Right hindlimb (tissue), 1 donor: ENCODE measurements at places on chromosomes 12 and 14.

DNA sequence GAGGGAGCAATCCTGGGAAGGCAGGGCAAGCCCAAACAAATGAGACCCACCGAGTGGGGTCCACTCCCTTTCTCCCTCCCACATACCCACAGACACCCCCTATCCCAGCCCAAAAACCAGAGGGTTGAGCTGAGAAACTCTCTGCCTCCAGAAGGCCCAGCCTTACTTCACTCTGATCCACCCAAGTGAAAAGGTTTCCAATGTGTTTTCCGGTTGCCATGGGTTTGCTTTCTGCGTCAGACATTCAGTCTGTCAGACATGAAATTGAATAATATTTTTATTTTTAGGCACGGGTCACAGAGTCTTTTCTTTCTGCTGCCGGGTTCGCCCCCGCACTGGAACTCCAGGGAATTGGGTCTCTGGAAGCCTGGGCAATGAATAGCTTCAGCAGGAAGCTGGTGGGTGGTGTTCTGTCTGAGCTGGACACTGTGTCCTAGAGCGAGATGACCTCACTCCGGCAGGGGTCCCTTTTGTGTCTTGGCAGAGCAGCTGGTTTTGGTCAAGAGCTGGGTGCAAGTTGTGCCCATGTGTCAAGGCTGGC, 69.8 kb upstream of the CLMN start:
- DNase-seq, result peak; percentile 55

- no peak for DNase-seq
Observed at GRCh38 chr12:12470751-12471306, 91.8 kb downstream of the DUSP16 start.

- peak; percentile 8 for DNase-seq
Observed at GRCh38 chr14:101200650-101201516, 297.4 kb upstream of the RTL1 start.

DNA sequence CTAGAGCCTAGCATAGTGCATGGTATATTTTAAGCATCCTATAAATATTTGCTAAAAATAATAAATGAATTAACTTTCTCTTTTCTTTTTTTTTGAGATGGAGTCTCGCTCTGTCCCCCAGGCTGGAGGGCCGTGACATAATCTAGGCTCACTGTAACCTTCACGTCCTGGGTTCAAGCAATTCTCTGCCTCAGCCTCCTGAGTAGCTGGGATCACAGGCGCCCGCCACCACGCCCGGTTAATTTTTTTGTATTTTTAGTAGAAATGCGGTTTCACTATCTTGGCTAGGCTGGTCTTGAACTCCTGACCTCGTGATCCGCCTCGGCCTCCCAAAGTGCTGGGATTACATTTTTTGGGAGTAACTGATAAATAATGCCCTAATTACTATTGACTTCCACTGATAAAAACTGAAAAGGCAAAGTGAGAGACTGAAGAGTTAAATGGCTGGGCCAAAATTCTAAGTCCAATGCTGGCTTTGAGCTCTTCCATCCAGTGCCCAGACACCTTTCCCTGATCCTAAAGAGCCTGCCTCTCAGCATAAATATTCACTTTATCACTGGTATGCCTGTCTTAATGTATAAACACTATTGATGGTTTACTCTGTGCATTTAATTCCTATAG, 213.0 kb upstream of the KRR1 start:
- DNase-seq, result no peak

GRCh38 chr14:95526483-95527386, 8.1 kb upstream of the GLRX5 start:
- no peak for DNase-seq

- DNase-seq, result no peak
Observed at GRCh38 chr14:72903716-72904115, 9.8 kb upstream of the DPF3 start.

- no peak for DNase-seq
Observed at GRCh38 chr12:132507656-132508490, 17.9 kb downstream of the FBRSL1 start.

GRCh38 chr12:1859643-1860042, 39.3 kb downstream of the LRTM2 start:
- DNase-seq, result no peak

GRCh38 chr14:66508846-66509621, 1.1 kb downstream of the GPHN start:
- DNase-seq, result peak; percentile 59
